ENCODE measurements at places on chromosomes 3 and 15.

DNA sequence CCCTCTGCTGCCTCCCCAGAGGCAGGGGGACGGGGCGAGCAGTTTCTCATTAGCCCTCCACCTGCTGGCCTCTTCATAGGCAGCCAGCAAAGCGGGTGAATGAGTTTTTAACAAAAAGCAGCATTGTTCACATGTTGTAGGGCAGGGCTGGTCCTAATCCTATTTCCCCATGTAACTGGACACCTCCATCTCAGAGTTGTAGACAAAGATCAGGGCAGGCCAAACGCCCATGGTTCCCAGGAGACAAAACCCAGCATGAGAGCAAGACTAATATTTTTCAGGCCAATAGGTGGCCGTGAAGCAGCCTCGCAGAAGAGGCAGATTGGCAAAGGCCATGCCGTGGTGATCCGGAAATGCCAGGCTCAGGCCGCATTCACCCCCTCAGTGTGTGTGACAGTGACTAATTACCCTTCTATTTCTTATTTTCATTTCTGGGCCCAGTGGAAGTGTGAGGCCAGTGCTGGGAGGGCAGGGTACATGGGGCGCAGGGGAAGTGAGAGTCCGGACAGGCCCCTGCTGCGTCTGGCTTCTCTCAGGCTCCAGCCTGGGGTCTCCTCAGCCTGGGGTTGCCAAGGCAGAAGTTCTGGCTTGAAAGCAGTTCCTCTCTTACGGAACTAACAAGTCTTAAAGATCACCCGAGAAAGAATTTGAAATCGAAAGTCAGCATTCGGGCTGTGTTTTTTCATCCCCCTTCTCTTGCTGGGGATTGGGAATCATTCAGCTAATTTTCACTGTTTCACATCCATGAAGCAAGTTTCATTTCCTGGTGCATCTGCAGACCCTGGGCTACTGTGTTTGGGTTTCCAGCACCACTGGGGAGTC, 64.8 kb downstream of the BOC start:
- no peak for DNase-seq

- peak; percentile 63 for DNase-seq
Measured at GRCh38 chr15:22979238-22980188, 655 bp downstream of the CYFIP1 start.

DNA sequence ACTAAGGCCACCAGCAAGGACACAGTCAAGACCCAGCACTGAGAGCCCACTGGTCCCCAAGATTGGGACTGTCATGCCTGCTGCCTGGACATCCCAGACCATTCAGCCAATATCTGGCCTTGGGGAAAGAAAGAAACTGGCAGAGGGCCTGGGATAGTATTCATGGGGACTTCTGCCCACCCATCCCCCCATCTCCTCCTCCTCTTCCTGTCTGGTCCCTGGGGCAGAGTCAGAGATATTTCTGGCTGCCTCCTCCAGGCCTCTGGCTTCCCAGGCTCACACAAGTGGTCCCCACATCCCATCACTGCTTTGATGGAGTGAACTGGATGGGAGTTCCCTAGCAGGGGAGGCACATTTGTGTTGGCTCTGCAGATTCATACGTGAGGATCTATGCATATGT, 4.2 kb upstream of the RASL12 start:
- DNase-seq = no peak

DNA sequence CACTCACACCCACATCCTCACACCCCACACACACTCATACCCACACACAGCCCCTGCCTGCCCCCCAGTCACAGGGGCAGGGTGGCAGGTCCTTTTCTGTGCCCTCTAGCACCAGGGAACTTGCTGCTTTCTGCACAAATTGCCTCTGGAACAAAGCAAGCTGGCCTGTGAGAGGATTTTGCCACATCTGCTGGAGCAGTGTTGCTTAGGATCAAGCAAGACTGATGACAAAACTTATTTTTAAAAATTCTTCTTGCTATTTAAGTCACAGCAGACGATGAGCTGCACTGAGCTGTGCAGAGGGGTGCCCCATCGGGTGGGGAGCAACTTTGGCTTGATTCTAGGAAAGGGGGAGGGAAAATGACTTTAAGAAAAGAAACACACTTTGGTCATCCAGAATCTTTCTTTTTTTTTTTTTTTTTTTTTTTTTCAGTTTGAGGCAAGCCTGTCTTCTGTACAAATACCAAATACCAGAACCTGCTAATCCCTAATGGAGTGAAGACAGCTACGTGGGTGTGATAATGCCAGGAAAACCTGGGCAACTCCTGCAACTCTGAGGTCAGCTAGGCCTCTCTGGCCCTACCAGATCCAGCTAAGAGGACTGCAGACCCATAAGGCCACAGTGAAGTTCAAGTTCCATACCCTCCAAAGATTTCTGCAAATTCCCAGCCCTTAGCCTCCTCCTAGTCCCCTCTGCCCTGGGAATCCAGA, 195.3 kb downstream of the ABHD5 start:
- no peak for DNase-seq

GRCh38 chr3:16522834-16523233, 9.3 kb upstream of the RFTN1 start:
- no peak for DNase-seq

DNA sequence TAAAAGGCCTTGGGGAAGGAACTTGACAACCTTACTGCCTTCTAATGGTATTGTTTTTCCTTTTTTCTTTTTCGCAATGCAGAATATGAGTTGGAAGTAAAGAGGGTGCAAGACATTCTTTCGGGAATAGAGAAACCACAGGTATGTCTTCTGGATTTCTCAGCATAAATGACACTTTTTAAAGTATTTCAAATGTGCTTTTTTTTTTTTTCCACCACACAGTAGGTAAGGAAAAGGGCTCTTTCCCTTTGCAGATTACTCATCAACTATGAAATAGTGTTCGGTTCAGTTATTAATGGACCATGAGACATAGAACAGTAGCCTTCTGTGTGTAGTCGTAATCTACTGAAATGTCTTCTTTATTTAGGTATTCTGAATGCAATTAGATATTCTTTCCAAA, 162.4 kb downstream of the GHSR start:
- no peak for DNase-seq

DNA sequence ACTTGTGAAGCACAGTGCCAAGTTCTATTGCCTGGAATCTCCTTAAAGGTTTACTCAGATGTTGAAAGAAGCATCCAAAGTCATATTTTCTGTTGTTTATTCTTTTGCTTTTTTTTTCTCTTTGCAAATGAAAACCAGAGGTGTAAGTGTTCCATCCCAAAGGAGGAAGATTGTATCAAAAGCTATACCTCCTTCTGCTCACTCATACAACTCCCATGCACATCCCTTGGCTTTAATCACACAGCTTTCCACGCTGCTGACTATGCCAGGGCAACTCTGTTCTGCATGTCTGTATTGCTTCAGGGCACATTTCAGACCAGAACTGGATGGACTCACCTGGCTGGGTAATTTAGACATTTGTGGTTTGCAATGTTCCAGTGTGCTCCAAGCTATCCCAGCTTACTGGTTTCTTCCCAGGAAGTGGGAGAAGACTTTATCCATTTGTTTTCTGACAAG, 399.6 kb upstream of the TBL1XR1 start:
- DNase-seq = no peak

DNA sequence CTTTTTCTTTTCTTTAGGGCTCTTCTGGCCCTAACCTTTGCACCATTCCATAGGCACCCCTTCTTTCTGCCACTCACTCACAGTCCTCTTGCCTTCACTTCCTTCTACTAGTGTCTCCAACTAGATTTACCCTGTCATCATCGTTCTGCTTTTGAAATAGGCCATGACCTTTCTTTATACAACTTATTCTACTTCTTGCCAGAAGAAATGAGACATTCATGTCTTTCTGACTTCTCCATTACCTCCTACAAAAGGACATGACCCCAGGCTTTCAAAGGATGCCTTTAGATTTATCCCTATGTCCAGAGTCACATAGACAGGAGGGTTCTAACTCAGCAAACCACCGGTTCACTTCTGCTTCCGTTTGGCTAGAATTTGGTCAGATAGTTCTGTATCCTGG, 336.4 kb upstream of the LRRFIP2 start:
- DNase-seq = no peak

DNA sequence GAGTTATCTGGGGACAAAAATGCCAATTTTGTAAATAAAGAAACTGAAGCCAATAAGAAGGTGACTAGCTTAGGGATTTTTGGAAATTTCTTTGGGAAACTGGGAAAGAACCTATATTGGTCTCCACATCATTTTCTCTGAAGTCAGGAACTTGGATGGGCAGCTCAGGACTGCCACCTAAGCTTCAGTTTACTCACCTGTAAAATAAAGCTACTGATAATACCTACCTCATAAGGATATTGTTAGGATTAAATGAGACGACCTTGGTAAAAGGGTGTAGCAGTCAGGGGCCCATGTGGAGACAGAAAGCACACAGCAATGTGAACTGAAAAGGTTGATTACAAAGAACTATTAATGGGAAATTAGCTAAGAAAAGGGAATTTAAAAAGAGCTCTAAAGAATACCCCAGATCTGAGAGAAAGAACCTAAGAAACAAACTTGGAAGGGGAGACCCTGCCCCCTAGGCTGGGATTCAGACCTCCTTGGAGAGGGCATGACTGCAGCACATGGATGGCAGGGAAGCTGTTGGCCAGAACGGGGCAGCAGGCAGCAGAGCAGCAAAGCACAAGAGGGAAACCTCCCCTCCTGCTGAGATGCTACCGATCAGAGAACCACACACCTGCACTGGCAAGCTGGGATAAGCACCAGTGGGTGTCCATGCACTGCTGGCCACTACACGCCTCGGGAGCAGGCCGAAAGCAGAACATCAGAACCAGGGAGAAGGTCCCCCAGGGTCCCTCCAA, 83.7 kb upstream of the THBS1 start:
- no peak for DNase-seq

GRCh38 chr3:46361408-46362283, 7.7 kb downstream of the CCR2 start:
- DNase-seq = peak; percentile 63

DNA sequence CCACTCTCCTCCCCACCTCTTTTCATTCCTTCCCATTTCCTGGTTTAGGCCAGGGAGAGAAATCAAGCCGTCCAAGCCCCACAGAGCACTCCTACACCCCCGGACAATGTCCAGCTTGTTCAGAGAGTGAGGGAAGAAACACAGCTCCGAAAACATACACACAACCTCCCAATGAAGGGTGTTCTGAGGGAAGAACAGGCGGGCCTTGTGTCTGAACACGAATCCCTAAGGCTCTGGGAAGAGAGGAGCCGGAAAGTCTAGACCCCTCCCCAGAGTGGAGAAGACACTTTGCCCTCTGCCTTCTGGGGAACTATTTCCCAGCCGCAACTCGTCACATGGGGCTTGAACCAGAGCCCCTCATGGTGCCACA, 30.5 kb downstream of the ACAN start:
- no peak for DNase-seq

GRCh38 chr15:56471440-56472069, 6.6 kb upstream of the MNS1 start:
- DNase-seq = no peak

DNA sequence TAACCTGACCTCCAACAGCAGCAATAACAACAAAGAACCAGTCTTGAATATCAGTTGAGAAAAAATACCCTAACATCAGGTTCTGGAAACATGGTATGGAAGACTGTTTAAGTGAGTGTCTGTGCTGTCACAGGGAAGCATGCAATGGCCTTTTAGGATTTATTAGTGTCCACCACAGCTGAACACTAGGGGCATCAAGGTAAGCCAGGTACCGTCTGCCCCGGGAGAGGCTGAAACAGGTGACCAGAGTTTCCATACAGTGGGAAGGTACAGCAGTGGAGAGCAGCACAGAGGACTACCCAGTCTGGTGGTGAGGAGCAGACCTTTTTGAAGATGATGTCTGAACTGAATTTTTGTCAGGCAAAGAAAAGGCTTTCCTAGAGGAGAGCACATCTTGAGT, 18.4 kb downstream of the ZDHHC23 start:
- no peak for DNase-seq

DNA sequence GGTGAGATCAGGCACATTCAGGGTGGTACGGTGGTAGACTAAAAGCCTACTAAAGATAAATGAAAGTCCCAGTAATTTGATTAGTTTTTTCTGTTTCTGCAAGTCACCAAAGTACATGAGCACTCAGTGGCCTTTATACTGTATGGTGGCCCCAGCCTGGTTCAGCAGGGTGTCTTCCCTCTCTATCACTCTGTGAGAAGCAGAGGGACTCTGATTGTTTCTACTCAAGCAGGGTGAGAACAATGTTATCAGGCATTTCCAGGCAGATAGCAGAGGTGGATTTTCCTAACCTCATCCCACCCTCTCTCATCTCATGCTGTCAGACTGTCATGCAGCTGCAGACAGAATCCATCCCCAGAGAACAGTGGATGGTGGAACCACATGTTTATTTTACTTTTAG, 71.5 kb upstream of the BFSP2 start:
- no peak for DNase-seq

DNA sequence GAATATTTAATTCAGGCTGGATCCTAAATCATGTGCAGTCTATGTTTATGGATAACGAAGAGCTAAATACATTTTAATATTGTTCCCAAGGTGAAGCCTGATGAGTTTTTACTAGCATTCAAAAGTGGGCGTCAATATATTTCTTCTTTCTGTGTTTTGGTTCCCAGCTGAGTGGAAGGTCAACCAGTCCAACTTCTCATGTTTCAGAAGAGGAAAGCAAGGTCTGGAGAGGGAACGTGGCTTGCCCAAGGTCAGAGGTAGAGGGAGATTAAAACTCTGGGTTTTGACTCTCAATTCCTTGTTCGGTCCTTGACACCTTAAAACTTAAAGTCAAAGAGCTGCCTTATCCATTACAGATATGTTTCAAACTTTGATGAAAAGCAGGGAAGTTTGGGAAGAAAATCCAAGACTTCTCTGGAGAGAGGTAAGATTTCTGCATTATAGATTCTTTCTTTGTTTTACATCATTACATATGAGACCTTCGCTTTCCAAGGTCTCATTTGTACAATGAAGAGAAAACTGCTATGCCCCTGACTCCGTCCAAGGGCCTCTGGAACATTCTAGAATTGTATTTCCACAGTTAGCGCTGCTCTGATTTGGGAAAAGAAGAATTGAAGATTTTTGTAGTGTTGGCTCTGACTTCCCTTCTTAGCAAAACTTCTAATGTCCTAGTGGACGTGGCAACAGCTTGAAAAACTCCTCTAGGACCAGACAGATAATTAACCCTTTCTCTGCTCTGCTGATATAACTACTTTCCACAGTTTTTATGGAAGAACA, 57.7 kb upstream of the HES1 start:
- no peak for DNase-seq

DNA sequence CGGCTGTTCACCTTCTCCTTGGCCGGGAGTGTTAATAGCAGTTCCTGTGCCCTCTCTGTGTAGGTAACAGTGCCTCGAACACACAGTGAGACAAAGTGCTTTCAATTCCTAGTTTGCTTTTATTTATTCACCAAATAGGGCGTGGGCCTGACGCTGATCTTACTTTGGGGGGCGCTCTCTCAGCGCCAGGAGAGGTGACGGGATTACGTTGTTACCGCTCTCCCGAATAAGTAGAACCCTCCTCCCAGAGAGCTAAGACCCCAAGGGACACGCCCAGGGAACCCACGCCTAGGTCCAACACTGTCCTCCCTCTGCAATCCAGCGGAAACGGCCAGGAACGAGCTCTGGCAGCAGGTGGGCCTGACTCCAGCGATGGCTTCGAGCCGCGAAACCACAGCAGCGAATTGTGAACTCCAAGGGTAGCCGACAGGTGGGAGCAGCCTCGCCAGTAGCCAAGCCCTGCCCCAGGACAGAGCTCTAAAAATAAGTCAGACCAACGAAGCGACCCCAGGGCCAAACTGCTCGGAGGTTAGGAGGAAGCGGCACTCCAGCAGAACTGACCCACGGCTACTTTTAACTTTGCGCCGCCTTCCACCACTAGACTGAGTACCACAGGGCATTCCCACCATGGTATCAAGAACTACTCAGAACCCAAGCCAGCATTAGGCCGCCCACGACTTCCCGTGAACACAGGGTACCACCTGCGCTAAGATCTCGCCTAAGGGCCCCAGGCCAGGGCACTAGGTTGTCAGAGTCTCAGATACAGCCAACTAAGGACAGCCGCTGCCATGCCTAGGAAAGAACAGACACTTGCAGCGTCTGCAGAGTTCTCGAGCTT, 1.6 kb upstream of the SIN3A start:
- peak; percentile 64 for DNase-seq

Data from activated CD4-positive, alpha-beta T cell treated with anti-CD3 and anti-CD28 coated beads, Interleukin-10, Interleukin-2, amounts not matched to agents 100 ng/mL and 50 ng/mL, durations not matched to agents 16 hours and 8 hours (primary cell).